ENCODE measurements at places on chromosomes 12 and 14.

DNA sequence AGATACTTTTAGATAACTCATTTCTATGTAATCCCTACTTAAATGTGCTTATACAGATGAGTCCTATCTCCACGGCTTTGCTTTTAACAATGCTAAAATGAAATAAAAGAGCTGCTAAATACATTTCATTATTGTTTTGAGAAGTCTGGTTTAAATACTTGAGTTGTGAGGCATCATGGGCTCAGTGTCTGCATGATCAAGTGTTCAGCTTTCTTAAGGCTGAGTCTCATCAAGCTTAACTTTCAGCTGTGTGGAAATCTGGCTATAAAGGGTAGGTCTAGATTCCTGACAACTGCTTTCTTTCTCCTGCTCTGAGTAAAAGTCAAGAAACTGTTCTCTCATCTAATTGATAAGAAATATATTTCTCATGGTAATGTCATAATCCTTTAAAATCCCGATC, 235.4 kb downstream of the FSCB start:
- no peak for DNase-seq

- DNase-seq = no peak
Observed at GRCh38 chr12:7907009-7907408, 29.0 kb downstream of the SLC2A3 start.

DNA sequence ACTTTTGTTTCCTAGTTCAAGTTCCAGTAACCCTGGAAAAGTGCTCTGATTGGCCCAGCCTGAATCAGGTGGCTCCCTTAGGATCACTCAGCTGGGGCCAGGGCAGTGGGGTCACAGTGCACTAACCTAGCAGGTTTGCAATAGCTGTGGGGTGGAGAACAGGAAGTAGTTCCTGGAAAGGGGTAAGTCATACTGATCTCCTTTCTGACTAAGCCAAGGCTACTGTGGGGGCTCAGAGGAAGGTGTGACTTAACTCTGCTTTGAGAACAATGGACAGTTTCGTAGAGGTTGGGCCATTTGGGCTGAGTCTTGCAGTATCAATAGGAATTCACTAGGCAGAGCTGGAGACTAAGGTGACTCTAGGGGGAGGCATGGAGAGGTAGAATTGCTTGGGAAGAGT, 89.4 kb downstream of the KIF26A start:
- no peak for DNase-seq

- no peak for DNase-seq
Observed at GRCh38 chr12:11863988-11864387, 206.8 kb upstream of the BCL2L14 start.

Data from CD4-positive, alpha-beta T cell treated with Interleukin-12 subunit alpha and Interleukin-12 subunit beta, for 1 hour (primary cell).